Fibroblast of skin of left quadriceps (primary cell): ENCODE measurements at places on chromosomes 2 and 18.

DNA sequence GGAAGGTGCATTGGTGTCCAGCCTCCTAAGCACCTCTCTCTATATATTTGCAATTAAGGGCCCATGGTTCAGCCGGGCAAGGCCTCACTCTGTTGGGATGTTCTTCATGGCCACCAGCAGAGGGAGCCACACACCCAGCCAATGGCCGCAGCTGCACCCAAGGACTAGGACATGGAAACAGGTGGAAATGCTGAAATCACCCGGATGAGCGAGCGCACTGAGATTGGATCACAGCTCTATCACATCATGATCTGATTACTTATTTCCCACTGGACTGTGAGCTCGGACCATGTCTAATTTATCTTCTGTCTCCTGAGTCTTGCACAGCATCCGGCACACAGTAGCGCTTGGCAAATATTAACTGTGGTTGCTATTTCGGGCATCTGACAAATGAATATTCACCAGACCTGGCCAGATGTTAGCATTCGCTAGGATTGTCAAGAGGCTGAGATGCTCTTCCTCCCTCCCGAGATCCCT lies 31.2 kb downstream of the KIF3C start:
- peak; percentile 49 for DNase-seq

GRCh38 chr2:197614532-197614931 lies 60.9 kb downstream of the RFTN2 start:
- DNase-seq, result no peak

- no peak for DNase-seq
Observed at GRCh38 chr18:73288813-73289212, 421.0 kb upstream of the NETO1 start.

GRCh38 chr2:191360918-191361317 lies 115.7 kb downstream of the MYO1B start:
- no peak for DNase-seq

GRCh38 chr2:62293490-62294271 lies 97.8 kb downstream of the B3GNT2 start:
- DNase-seq, result no peak

DNA sequence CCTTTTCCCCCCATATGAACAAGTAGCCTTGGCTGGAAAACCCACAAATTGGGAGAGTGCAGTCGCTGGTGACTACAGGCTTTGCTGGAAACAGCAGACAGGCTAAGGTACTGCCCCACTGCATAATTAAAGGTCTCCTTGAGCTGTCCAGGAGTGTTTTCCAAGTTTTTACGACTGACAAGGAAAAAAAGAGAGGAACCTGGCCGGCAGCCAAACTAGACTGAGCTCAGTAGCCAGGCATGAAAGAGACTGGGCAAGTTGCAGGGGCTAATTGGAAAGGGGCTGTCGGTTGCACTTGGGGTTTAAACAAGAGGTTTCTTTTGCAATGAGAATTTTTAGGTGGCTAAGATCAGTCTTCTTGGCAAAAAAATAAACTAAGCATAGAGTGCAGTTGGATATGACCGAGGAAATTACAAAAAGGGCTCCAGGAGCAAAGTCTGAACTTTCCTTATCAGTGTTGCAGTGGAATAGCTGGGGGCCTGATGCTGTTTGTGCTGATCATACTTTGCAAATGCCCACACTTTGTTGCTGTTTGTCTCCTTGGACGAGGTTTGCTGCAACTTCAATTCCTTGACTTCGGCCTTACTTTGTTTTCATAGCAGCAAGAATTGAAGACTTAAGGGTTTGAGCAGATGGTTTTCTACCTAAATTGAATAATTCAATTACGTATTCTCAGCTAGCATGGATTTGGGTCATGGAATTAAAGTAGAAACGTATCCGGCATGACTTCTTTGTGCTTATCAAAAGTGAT lies 2.1 kb downstream of the GULP1 start:
- peak; percentile 56 for DNase-seq

DNA sequence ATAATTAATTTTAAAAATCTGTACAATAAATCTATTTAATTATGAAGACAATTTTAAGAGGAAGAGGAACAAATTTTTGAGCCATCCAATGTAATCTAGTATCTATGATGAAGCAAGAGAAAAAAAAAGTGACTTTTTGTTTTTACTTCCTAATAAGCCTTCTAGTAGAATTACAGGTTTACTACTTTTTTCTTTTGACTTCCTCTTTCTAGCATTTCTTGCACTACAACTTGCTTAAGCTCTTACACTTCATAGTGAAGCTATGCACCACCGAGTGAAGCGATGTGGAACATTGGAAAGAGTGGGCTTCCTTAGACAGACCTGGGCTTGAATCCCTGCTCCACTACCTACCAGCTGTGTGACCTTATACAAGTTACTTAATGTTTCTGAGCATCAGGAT lies 2.1 kb downstream of the SERPINB2 start:
- DNase-seq, result no peak

DNA sequence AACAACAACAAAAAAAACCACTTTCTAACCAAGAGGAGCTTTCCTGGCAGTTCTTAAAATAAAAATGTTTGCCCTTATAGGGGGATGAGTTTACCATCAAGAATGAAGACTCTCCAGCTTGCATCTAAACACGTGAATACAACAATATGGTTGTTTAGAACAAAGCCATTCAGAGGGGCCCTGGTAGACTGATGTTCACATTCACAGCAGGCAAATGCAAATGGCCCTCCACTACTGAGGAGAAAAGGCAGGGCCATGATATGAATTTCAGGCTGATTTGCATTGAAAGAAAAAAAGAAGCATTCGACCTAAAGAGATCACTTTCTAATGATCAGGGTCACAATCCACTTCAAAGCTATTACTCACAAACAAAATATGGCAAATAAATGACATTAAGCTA lies 65.3 kb upstream of the OTOS start:
- no peak for DNase-seq

- DNase-seq, result no peak
Observed at GRCh38 chr2:217478831-217479455, 523.9 kb downstream of the TNS1 start.

GRCh38 chr2:237191714-237192081 lies 106.0 kb downstream of the COPS8 start:
- DNase-seq, result no peak

DNA sequence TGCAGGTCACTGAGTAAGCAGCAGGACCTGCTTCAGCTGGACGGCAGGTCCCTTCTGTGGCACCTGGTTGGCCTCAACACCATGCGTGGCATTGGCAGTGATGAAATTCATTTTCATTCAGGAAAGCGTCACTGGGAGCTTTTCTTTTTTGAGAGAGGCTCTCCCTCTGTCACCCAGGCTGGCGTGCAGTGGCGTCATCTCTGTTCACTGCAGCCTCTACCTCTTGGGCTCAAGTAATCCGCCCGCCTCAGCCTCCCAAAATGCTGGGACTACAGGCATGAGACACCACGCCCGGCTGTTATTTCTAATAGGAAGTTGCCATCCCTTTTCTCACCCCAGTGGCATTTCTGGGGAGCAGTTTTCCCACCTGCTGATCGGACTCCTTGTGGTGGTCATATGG lies 39.3 kb downstream of the NCK2 start:
- no peak for DNase-seq

DNA sequence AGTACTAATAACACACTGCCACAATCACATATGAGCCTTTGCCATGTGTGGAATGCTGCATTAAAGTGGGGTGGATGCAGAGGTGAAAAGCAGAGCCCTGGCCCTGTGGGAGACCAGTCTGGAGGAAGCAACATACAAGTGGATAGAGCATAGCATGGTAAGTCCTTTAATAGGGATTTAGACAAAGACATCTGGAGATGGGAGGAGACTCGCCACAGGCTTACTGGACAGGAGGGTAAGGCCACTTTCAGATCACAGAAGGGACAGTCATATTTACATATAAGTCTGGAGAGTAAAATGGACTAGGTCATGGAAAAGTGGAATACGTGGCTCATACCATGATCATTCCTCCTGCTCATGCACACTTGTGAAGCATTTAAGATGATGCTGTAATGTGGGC lies 84.3 kb downstream of the PPP1R1C start:
- DNase-seq, result no peak

DNA sequence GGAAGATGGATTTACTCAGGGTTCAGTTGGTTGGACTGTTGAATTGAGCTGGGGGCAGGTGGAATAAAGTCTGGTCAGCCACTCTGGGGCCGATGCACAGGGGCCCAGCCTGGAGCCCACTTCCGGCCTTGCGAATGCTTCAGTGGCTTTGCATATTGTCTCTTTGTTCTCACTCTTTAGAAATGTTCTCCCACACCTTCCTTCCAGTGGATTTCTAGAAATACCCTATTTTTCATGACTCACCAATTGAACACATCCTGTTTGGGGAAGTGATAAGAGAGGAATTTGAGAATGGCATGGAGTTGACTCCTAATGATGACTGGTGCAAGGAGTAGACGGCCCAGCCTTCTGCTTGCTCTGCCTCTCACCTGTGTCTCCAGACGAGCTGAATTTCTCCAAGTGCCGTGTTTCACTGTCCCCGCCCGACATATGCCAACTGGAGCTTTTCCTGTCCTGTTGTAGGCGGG lies 28.1 kb downstream of the ASAP2 start:
- peak; percentile 58 for DNase-seq

DNA sequence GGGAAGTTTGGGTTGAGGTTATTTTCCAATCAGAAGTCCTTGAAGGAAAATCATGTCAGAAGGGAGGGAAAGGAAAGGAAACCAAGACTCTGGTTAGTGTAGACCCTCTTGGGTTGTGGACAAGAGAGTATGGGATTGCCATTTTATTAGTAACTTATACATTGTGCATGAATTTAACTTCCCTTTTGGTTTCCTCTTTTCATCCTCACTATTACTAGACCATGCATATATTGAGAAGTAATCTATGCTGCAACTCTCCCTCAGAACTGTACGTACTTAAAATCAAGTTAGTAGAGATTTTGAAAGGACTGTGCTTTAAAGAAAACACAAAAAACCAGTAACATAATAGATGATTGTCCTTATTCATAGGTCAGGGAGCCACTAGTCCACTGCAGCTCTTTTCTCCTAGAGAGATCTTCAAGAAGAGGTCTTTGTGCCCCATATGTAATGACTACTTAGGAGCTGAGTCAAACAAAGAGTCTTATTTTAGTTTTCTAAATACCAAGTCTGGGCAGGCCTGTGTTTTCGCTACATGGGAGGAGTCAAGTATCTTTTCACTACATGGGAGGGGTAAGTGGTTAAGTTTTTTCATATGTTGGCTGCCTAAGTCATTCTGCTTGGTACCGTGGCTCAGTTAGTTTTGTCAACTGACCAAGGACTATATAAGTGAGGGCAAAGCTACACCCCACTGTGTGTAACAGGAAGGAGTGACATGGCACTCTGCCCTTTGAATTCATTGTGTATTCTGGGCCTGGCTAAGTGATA lies 25.2 kb upstream of the FAM117B start:
- DNase-seq, result no peak

DNA sequence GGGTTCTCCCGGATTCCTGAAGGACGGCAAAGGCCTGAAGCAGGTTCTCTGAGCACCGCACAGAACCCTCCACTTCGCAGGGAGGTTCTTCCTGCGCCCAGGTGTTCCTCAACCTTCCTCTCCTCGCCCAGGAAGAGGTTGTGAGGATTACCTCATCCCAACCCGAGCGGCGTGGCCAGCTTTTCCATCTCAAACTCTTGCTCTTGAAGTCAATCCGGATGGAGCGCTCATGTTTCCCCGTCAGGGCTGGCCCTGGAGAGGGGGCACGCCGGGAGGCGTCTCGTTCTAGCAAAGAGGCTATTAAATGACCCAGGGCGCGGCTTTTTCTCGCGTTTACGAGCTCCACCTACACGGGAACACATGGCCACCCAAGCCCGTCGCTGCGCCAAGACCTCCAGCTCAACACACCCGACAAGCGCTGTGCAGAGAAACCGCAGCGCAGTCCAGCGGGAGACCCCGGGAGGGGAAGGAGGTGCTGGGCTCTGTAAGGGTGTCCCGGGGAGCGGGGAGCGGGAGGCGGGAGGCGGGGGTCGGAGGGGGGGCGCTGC lies 540 bp upstream of the RAB10 start:
- no peak for DNase-seq
